ENCODE measurements at places on chromosomes 7 and 10.

DNA sequence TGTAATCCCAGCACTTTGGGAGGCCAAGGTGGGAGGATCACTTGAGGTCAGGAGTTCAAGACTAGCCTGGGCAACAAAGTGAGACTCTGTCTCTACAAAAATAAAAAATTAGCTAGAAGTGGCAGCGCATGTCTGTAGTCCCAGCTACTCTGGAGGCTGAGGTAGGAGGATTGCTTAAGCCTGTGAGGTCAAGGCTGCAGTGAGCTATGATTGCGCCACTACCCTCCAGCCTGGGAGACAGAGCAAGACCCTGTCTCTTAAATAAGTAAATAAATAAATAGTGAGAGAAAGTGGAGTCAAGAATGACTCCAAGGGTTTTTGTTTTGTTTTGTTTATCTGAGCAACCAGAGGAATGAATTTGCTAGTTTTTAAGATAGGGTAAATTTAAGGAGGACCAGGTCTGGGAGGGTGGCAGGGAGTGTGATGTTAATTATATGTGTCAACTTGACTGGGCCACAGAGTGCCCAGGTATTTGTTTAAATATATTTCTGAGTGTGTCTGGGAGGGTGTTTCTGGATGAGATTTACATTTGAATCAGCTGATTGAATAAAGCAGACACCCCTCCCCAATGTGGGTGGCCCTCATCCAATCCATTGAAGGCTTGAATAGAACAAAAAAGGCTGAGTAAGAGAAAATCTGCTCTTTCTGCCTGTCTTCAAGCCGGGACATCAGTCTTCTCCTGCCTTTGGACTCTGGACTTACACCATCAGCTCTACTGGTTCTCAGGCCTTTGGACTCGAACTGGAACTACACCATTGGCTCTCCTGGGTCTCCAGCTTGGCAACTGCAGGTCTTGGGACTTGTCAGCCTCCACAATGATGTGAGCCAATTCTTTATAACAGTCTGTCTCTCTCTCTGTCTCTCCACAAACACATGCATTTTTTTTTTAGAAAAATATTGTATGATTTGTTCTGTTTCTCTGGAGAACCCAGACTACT, 23.5 kb downstream of the IMPDH1 start:
- no peak for DNase-seq

DNA sequence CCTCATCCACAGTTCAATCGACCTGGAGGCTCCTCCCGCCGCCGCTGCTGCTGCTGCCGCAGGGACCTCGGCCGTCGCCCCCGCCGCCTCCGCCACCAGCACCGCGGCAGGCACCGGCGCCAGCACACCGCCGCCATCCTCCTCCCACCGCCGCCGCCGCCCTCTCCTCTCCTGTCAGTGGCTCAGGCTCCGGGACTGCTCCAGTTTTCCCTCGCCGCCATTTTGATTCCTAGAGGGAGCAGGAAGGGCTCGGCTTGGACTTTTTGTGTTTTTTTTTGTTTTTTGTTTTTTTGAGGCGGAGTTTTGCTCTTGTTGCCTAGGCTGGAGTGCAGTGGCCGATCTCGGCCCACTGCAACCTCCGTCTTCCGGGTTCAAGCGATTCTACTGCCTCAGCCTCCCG, 3.0 kb upstream of the MCM10 start:
- peak; percentile 15 for DNase-seq

DNA sequence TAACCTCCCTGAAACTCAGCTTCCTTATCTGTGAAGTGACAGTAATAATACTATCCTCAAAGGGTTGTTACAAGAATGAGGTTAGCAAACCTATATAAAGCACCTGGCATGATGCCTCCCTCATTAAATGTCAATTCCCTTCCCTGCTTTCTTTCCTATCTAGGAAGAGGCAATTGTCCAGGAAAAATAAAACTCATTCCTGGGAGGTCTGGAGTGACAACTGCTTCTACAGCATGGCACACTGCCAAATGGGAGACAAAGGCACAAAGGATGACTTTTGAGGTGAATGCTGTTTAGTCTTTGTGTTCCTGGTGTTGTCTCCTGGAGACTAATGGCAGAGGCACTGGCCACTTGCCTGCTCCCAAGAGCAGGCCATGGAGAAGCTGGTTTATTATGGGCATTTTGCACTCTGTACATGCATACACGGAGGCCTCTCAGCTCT, 32.2 kb upstream of the PDE1C start:
- DNase-seq: no peak

DNA sequence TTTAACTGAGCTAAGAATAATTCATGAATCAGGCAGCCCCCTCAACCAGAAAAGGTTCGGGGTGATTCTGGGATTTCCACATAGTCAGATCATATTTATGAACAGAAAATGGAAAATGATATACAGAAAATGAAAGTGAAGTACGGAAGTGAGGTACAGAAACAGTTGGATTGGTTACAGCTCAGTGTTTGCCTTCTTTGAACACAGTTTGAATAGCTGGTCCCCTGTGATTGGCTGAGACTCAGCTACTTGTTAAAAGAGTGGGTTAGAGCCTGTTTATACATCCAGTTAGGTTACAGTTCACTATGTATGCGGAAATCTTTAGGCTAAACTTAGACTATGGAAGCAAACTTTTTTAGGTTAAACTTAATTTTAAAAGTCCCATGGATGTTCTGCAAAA, 511.7 kb downstream of the PLXDC2 start:
- DNase-seq: no peak

DNA sequence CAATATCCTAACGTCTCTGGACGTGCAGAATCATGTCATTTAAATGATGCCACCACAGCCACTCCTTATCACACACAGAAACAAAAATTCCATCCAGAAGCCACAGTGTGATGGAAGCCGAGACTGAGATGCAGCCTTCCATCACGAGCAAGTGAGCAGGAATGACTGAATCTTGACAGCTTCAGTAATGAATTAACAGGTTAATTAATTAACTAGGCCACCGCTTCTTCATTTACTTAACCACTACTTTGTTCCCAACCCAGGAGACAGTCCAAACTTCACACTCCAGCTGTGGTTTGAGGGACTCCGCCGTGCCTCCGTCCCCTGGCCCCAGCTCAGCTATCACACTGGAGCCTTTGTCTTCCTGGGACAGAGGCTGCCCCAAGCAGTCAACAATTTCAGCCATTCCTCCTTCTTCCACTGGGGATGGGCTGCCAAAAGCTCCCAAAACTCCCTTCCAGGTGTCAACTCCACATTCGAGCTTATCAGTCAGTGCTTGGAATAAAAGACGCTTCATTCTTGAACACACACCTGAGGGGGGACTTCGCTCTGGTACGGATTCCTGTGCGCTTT, 65.9 kb downstream of the FGFR2 start:
- no peak for DNase-seq

- DNase-seq: no peak
Observed at GRCh38 chr7:121371367-121371766, 24.7 kb downstream of the FAM3C start.

DNA sequence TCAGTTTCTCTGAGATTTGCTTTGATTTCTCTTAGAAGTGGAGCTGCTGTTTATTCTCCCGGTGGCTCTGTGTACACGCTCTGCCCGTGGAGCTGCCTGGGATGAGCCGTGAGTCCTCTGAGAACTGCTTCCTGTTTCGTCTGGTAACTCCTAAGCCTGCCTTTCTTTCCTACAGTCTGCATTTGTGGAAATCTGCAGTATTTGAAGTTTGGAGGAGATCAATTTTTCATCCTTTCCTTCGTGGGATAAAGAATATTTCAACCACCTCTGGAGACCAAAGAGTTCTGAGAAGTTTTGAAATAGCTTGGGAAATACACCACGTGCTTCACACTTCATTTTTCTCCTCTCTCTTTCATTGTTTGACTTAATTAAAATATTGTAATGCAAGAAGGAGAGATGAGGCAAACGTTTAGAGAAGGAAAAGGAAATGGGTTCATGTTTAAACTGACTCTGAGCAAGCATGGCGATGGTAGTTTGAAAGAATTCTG, 311.9 kb downstream of the LRMDA start:
- no peak for DNase-seq

DNA sequence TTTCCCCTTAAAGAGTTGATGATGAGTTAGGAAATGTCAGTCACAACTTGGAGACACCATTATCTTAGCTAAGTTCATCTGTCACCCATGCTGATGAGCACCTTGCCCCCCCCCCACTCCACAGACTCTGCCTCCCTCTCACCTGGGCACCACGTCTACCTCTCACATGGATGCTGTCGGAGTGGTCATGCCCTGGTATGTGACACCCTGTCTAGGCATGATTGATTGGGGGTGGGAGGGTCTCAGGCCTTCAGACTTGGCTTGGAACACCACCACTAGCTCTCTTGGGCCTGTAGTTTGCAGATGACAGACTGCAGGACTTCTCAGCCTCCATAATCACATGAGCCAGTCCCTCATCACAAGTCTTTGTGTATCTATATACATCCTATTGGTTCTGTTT, 78.0 kb downstream of the WDR37 start:
- no peak for DNase-seq

DNA sequence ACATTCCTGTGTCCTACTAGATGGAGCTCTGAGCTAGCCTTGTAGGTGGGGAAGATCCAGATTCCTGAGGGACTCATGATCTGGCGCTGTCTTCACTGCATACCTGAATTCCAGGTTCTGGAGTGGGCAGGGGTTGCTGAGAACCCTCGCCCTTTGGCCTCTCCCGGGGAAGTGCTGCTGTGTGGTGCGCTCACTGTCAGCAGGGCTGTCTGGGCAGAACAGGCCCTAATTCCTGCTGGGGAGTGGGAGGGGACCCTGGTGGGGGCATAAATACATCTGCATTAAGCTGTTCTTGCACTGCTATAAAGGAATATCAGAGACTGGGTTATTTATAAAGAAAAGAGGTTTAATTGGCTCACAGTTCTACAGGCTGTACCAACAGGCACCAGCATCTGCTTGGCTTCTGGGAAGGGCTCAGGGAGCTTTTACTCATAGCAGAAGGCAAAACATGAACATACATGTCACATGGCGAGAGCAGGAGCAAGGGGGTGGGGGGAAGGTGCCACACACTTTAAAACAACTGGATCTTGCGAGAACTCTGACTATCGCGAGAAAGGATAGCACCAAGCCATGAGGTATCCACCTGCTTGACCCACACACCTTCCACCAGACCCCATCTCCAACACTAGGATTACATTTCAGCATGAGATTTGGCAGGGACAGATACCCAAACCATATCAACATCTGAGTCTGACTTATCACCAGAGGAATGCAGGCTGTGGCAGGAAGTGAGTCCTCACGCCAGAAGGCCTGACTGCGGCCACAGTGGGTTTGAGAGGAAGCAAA, 115.0 kb downstream of the ADCY1 start:
- no peak for DNase-seq

GRCh38 chr10:5038101-5038500, 34.4 kb upstream of the AKR1C2 start:
- DNase-seq: no peak

GRCh38 chr7:66756889-66757288, 16.4 kb downstream of the RABGEF1 start:
- no peak for DNase-seq

GRCh38 chr10:79268742-79269141, 78.5 kb upstream of the PPIF start:
- DNase-seq: no peak

DNA sequence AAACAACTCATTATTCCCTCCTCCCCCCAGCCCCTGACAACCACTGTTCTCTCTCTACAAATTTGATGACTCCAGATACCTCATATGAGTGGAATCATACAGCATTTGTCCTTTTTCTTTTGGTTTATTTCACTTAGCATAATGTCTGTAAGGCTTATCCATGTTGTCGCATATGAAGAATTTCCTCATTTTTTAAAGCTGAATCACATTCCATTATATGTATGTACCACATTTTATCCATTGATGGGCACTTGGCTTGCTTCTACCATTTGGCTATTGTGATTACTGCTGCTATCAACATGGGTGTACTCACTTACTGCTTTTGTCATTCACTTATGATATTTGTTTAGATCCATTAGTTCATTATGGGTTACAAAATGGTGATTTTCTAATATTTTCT, 112.8 kb downstream of the BUB3 start:
- DNase-seq: no peak

DNA sequence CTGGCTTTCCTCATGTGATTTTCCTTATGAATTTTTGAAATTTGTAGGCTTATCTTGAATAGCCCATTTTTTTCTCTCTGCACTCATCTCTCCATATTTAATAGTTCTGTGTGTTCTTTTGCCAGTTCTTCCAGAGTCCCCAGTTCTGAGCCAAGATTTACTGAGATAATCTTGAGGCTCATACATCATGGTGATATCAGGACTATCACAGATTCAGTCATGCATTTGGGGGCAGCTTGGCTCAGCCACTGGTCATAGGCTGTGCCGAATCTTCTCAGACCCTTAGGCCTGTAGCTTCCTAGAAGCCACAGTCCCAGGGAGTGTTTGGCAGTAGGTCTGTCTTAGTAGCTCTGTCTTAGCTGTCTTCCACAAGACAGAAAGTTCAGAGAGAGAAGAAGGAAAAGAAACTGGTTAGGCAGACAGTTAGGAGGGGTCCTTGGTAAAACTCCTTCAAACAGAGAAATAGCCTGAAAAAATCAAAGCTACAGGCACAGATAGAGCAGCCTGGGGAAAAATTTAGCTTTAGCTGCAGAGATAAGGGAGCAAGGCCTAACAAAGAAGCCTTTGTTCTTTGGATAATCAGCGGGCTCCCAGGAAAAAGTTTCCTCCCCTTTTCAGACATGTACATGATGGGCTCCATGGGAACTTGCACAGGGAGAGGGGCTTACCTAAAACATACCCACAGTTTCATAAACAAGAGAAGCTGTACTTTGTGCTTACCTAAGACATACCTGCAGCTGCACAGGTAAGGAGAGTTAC, 29.1 kb downstream of the FAS start:
- DNase-seq: no peak

All from activated naive CD4-positive, alpha-beta T cell treated with Interleukin-2 at 50 U/mL for 16 hours (primary cell).